ENCODE measurements at places on chromosomes 2 and 18. TPM values are rescaled to one million over a fixed set of nuclear protein-coding genes. Genes with fewer than 3 reads are reported as not detected.

Gene SULT1C4
- 16.1 TPM for polyA plus RNA-seq

Gene SLC38A11
- polyA plus RNA-seq: 0.32 TPM

Gene ANKRD36C
- polyA plus RNA-seq: 22.2 TPM

Gene ACTR1B
- polyA plus RNA-seq: 54.6 TPM

Gene IHH
- polyA plus RNA-seq: 0.05 TPM

Gene GPR45
- polyA plus RNA-seq: not detected

Gene RMND5A
- polyA plus RNA-seq: 33.3 TPM

Gene CTLA4
- not detected for polyA plus RNA-seq

Gene CCDC74B
- polyA plus RNA-seq: 0.76 TPM

Gene SOX11
- polyA plus RNA-seq: 26.7 TPM

Gene DUSP2
- polyA plus RNA-seq: 5.3 TPM

Gene APCDD1
- polyA plus RNA-seq: 8.7 TPM

Gene CELF4
- 0.98 TPM for polyA plus RNA-seq

Gene NEB
- polyA plus RNA-seq: 952 TPM

Gene DNPEP
- polyA plus RNA-seq: 40.5 TPM

Gene GCKR
- polyA plus RNA-seq: 0.15 TPM

Gene PAIP2B
- 3.3 TPM for polyA plus RNA-seq

Gene MOGAT1
- polyA plus RNA-seq: not detected

Gene CNGA3
- 0.47 TPM for polyA plus RNA-seq

Gene WDSUB1
- 8.9 TPM for polyA plus RNA-seq

Gene PGAP1
- 15.2 TPM for polyA plus RNA-seq

Gene TXNDC9
- 24.7 TPM for polyA plus RNA-seq

Gene SERPINB4
- polyA plus RNA-seq: not detected

Gene CRYBA2
- polyA plus RNA-seq: not detected

Gene CNRIP1
- 24.9 TPM for polyA plus RNA-seq

Measured in muscle of leg (tissue), 16 donors.